ENCODE measurements at places on chromosomes 7 and 10.

DNA sequence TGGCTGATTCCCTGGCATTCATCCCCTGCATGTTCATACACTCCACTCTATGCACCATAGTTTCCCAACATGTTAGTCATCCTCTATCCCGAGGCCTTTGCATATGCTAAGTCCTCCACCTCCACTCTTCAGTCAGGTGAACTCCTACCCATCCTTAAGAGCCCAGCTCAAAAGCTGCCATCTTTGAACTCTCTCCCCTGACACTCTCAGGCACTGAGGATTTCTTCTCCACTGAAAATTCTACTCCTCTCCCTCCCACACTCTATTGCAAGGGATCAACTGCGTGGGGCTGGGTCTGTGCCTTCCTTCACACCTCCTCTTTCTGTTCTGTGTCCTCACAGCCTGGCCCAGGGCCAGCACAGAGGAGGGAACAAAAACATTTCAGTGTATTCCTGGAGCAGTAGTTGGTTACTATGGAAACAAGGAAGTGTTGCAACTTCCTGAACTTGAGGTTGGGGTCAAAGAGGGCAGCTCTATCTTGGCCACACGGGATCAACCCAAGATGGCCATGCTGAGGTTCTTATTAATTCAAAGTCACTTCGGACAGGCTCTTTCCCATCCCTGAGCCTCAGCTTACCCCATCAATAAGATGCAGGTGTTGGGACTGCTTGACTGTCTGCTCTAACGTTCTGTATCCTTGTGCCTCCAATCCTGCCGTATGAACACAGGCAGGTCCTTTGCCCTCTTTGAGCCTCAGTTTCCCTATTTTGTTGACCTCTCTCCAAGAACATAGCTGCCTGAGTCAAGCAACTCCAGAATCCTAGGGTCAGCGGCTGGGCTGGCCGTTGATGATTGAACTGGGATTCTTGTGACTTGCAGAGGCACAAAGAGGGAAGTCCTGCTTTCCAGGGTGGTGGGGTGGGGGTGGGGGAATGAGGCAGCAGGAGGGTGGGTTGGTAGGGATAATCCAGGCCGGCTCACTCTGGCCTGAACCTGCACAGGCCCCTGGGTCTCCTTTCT is 15.5 kb downstream of the ZMIZ1 start:
- no peak for DNase-seq

DNA sequence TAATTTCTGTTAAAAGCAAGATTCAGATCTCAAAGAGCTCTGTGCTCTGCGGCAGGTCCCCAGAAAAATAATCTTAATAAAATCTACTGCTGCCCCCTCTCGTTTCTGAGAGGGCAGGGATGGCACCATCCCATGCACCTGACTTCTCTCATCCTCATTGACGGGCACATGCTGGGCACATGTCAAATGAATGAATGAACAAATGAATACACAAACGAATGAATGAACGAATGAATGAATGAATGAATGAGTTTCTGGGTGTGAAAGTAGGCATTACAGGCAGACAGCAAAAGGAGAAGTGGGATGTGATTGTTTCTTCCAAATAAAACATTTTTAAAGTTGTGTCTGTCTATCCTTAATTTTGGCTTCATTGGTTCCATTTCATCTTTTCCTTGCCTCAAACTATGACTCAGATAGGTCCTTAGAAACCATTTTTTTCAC is 398.1 kb upstream of the PRKCQ start:
- DNase-seq, result no peak

- no peak for DNase-seq
Measured at GRCh38 chr10:86613096-86613495, 41.3 kb upstream of the OPN4 start.

GRCh38 chr7:37732253-37732652 is 48.7 kb downstream of the GPR141 start:
- no peak for DNase-seq

- no peak for DNase-seq
Measured at GRCh38 chr10:6229746-6230145, 27.0 kb downstream of the PFKFB3 start.

- no peak for DNase-seq
Measured at GRCh38 chr7:116771640-116772039, 90.7 kb upstream of the CAPZA2 start.

DNA sequence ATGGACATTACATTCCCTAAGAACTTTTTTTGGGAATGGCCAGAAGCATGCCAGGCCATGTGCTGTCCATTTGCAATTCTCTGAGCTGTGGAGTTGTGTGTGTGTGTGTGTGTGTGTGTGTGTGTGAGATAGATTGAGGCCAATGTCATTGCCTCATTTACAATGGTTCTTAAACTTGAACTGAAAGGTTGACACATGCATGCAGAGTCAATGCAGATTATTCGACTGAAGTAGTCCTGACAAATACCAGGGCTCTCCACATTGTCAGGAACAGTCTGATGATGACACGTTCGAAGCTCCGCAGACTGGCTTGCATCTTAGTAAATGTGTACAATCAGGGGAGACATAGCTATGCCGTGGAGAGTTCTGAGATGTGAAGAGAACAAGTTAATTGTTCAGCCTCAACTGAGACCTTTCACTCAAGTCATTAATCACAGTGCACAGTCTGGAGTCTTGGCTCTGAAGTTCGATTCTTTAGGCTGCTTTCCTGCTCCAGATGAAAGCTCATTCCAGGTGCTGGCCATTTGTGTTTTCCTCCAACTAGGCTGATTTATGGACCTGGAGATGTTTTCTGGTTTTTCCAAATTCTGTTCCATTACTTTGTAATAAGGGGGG is 921.9 kb downstream of the LRMDA start:
- no peak for DNase-seq

DNA sequence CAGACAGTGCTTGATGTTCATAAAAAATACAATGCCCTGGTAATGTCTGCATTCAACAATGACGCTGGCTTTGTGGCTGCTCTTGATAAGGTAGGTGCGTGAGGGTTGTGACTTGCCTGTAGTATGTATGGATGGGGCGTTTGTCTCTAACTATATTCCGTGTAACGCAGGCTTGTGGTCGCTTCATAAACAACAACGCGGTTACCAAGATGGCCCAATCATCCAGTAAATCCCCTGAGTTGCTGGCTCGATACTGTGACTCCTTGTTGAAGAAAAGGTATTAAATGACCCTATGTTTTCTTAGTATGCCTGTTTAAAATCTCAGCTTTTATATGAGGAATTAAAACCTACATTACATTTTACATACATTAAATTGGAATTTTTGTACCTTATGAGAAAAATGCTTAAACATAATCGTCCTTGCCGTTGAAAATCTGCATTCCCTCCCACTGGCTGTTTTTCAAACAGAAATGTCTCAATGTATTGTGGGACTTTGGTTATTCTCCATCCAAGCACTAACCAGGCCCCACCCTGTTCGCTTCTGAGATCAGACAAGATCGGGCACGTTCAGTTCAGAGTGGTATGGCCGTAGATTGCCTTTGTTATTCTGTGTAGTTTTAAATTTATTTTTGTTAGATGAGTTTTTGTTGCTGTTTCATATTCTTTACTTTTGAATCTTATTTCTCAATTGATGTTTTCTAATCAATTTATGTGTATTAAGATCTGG is 85.3 kb downstream of the CUL1 start:
- no peak for DNase-seq

- DNase-seq, result no peak
Measured at GRCh38 chr7:94562525-94562924, 52.9 kb downstream of the CASD1 start.

GRCh38 chr10:22500656-22501340 is 155.5 kb downstream of the SPAG6 start:
- DNase-seq, result no peak

DNA sequence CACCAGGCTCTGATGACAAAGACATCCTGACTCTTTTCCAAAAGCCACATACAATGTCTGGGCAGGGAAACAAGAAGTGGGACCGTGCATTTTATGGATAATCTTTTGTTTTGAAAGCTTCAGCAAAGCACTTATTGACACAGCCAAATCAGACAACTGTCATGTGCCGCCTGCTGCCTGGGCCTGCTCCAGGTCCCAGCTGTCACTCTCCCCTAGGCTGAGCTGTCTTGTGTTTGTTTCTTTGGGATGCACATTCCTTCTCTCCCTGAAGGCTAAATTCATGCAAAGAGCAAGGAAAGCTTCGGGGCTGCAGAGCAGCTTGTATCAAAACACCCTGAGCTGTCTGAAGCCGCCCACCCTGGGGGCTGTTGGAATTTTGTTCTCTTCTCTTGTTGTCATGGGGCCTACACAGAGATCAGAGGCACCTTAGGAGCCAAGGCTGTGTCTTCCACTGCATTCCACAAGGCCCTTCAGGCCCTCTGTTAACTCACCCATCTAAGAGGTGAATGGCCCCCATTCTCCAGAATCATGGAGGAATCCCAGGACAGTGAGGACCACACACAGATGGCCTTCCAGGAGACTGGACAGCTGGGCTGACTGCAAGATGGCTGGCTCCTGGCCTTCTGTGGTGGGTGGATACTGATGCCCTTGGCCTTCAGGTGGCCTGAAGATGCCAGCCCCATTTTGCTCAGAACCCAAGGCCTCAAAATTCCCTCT is 17.8 kb upstream of the SLC18A2 start:
- DNase-seq, result no peak
